ENCODE measurements at places on chromosomes 2 and 18.

DNA sequence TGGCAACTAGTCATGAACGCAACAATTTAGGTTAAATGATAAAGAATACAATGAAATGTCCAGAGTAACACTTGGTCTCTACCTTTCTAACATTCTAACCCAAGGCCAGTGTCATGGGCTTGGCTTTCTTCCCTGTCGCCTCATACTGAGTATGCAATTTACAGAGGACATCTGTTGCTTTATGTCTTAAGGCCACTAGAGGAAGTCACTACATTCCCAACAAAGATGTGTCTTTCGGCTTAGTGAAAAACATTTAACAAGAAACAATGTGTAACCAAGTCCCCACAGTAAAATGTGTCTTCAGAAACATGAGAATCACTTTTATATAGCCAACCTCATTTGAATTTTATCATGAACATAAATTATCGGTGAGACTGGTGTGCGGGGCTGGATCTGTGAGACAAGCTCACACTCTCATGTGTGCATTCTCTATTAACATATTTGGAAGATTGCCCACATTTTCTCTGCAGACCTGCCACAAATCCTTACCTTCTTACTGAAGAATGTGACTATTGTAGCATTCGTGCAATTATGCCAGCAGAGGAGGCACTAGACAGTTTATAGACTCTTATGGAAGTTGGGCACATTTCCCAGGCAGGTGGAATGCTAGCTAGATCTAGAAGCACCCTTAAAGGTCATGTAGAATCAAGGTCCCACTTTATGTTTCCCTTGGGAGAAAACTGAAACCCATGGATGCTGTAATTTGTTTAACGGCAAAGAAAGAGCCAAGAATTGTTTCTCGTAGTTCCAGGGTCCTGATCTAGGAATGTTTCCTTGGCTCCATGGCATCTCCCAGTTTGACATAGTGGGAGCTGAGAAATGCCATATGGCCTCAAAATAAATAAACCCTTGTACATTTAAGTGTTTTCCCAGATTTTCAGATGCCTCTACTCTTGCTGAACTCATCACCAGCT is 101.8 kb downstream of the CD226 start:
- DNase-seq, result no peak

GRCh38 chr2:120174963-120175581 is 48.1 kb downstream of the TMEM185B start:
- no peak for DNase-seq

DNA sequence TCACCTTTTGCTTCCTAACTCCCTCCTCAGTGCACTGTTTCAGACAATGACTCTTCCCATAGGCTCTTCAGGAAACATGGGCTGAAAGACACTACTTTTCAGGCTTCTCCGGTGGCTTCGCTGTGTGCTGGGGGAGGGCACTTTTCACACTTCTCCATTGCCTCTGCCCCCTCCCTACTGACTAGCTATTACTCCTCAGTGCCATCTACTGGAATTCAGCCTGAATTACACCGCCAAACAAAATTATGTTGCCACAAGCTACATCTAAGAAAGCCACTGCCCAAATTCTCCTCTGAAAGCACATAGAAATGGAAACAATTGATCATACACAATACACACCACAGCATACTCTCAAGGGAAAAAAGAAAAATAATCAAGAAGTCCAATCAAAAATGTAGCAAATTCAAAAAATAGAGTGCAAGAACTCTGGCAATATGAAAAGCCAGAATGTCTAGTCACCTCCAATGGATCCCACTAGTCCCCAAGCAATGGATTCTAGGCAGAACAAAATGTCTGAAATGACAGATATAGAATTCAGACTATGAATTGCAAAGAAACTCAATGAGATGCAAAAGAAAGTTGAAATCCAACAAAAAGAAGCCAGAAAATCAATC is 1139.4 kb upstream of the GYPC start:
- DNase-seq, result no peak

- DNase-seq, result no peak
These were observed 53.3 kb upstream of the TRIB2 start for GRCh38 chr2:12663306-12664037.

GRCh38 chr2:28661589-28662001 is 90.0 kb upstream of the PPP1CB start:
- no peak for DNase-seq

GRCh38 chr2:74566754-74567085 is 12.2 kb downstream of the DOK1 start:
- DNase-seq, result no peak

- DNase-seq, result no peak
These were observed 62.5 kb downstream of the CENPO start for GRCh38 chr2:24855726-24856125.

GRCh38 chr2:239287461-239287860 is 113.4 kb downstream of the HDAC4 start:
- no peak for DNase-seq

DNA sequence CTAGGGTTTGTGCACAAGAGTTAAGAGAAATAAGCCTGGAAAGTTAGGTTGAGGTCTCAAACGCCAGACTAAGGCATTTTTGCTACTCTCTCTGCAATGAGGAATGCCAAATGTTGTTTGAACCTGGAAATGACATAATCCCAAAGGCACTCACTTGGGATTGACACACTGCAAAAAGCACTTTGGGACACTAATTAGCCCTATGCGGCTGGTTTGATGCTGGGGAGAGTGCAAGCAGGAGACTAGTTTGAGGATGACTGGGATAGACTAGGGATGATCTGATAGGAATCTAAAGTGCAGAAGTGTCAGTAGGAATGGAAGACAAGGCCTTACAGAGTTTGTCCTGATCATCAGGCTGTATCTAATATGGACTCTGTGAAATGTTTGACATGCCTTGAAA is 469.0 kb downstream of the SLC4A3 start:
- no peak for DNase-seq

GRCh38 chr2:168354499-168354898 is 101.6 kb upstream of the CERS6 start:
- no peak for DNase-seq

DNA sequence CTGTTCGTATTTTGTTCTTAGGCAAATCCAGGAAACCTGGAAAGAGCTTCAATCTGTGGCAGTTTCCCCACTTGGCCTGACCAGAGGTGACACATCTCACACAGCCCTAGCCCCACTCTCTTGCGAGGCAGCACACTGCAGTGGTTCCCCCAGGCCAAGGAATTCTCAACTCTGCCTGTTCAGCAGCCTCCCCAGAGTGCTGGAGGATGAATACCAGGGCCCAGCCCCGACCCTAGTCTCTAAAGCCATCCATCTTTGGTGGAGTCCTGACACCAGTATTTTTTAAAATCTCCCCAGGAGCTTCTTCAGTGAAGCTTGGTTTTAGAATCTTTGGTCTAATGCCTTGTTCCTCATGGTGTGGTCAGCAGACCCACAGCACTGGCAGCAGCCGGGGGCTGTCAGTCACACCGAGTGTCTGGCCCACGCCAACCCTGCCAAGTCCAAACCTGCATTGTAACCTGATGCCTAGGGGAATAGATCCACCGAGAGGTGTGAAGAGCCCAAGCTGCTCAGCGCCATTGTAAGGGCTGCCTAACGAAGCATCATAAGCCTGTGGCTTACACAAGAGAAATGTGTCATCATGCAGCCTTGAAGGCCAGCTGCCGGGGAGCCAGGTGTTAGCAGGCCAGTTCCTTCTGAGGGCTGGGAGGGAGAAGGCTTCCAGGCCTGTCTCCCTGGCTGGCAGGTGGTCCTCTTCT is 428.7 kb upstream of the ID2 start:
- DNase-seq, result no peak

GRCh38 chr2:128580988-128581848 is 262.6 kb upstream of the HS6ST1 start:
- no peak for DNase-seq

DNA sequence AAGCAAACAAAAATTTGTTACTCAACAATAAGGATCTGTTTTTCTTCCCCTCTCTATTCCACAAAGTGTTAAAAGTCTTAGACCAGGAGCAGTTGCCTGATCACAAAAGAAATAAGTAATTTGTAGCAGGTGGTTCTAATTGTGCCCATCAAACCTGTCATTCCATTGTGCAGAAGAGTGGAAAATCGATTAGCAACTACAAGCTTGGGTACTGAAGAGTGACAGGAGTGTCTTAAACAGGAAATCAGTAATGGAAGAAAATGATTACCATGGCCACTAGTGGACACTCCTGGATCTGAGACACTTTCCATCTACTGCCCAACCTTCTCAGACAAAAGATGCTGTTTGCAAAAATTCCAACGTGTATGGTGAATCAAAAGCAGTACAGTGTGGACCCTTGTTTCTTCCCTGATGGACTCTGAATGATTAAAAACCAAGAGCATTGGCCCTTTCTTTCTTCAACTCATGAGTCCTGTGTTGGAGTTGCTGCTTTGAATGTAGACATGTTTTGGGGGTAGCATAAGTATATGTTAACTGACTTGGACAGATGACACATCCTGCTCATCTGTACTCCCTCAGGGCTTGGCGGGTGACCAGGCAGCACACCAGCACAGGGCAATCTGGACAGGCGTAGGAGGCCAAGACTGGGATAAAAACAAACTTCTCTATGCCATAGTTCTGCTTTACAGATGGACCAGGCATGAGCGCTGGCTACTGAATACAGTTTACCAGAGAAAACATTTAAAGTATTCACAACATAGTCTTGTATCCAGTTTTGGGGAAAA is 51.9 kb downstream of the PLA2R1 start:
- no peak for DNase-seq

DNA sequence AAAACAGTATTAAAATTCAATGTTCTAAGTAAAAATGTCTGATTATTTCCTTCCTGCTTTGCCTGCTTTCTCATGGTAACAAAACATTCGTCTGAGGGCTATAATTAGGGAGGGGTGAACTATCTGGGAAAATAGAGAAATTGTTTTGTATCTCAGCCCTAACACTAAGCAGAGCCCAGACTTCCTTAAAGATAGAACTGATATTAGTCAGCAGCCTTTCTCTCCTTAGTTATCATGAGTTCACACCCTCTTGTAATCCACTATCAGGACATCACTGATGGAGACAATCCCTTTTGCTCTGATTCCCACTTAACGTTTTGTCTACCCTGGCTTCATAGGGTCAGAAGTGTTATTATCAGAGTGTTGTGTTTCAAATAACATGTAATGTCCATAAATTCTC is 701.1 kb upstream of the ZEB2 start:
- no peak for DNase-seq

DNA sequence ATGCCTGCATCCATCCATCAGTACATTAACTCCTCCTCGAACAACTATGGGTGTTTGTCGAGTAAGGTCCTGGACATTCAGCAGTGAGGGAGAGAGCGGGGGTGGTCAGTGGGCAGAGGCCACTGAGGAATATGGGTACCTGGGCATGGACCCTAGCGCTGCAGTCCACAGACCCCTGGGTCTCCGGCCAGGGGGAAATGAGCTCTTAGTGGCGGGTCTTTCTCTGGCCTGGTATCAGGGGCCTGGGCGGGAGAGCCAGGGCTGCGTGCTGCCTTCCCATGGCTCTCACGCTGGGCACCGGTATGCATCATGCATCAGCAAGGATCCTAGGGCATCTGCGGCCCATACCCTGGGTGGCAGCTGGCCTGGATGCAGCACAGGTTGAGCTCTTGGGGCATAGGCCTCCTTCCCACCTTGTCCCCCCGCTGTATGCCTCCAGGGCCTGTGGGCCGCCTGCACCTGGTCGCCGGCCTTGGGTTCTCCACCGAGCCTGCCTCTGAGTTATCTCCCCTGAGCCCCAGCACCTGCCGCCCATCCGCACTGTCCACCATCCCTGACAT is 1.3 kb upstream of the MOCOS start:
- no peak for DNase-seq

GRCh38 chr18:23201741-23202140 is 66.5 kb downstream of the CABLES1 start:
- DNase-seq, result no peak

DNA sequence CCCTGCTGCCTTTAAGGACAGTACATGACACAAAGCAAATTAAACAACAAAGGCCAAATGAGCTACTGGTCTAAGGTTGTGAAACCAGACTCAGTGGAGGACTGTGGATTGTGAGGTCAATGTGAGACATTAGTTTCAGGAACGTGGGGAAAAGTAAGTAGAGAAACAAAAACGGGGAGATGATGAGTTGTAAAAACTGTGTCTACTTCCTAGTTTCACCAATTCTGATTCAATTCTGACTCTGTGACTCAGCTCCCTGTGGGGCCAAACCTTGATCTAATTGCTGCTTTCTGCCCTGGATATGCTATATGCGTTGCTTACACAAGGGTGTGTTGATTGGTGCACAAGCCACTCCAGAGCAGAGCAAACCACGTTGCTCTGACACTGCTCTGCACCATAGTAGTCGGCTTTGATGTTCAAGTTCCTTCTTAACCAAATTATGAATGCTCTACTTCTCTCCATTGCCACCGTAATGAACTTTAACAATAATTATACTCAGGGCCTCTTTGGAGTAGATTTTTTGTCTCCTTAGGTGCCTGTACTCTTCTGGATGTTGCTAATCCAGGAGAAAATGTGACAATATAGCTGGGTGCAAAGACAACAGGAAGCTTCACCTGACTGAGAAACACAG is 1640.1 kb upstream of the CELF4 start:
- no peak for DNase-seq

DNA sequence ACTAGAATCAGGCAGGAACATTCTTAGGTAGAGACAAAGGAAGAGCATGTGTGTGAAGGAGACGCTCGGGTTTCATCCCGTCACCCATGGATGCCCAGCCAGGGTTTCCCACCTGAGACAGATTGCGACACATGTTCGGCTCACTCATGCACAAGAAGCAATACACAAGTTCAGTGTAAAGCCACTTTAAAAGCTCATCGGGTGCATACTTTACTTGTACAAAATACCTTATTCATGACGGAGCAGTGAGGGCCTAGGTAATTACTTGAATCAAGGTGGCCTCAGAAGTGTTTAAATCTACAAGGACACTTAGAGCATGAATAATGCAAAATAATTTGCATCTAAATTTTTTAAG is 42.0 kb downstream of the ZEB2 start:
- no peak for DNase-seq

- peak; percentile 74 for DNase-seq
These were observed 79.0 kb downstream of the HDAC4 start for GRCh38 chr2:239321596-239322415.

DNA sequence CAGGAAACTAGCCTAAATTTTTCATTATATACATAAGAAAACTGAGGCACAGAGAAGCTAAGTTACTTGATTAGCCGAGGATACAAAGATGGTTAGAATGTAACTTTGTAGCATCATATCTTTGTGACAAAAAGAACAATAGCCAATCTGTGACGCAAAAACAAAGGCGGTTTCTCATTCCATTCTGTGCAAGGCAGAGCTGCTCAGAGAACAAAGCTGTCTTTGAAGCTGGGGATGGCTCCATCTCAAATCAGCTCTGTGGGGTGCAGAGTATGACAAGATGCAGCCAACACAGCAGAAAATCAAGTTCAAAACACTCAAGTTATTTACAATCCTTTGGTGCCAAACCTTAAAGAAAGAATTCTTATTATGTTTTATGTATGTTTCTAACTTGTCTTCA is 81.9 kb upstream of the VWC2L start:
- no peak for DNase-seq

GRCh38 chr2:217223222-217223930 is 363.5 kb upstream of the TNP1 start:
- no peak for DNase-seq

DNA sequence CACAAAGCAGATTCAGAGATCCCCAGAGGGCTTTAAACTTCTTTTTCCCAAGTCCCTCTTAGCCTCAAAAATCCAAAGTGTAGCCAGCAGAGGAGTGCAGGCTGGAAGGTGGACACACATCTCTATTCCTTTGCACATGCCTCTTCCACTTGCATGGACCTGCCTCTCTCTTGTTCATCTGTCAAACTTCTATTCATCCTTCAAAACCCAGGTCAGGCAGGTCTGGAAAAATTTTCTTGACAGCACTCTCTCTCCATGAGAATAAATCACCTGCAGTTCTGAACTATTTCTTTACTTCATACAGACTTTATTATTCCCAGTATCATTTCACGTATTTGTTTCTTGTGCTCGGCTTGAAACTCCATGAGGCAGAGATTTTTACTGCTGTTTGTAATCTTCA is 127.5 kb downstream of the SS18 start:
- no peak for DNase-seq
